Tibial nerve (tissue), 4 donors: ENCODE measurements at places on chromosomes 6 and 20.

- no peaks in the 10 kb centered on the region for H3K27me3 ChIP-seq
- H3K36me3 ChIP-seq, result no peaks in the 10 kb centered on the region
- no peaks in the 10 kb centered on the region for H3K4me1 ChIP-seq
- no peak overlapping the region for H3K27ac ChIP-seq
These were observed 720.7 kb upstream of the ADGRB3 start for GRCh38 chr6:67914419-67914818.

- H3K36me3 ChIP-seq, result no peaks in the 10 kb centered on the region
- no peak overlapping the region for H3K4me3 ChIP-seq
- H3K27me3 ChIP-seq, result no peaks in the 10 kb centered on the region
These were observed 61.9 kb upstream of the NRSN1 start for GRCh38 chr6:24064106-24064505.

DNA sequence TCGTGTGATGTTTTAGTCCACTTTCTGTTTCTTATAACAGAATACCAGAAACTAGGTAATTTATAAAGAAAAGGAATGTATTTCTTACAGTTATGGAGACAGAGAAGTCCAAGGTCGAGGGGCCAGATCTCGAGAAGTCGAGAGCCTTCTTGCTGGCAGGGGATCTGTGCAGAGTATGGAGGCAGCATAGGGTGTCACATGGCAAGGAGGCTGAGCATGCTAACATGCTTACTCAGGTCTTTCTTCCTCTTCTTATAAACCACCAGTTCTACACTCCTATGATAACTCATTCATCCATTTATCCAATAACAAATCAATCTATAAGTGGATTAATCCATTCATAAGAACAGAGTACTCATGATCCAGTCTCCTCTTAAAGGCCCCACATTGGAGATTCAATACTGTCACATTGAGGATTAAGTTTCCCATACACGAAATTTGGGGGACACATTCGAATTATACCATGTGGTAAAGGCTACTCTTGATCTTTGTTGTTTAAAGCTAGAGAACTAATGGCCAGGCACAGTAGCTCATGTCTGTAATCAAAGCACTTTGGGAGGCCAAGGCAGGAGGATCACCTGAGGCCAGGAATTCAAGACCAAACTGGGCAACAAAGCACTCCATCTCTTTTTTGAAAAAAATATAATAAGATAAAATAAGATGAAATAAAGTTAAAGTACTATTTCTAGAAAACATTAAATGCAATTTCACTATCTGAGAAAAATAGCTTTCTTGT is 2.1 kb downstream of the GOPC start:
- peaks cover 23% of the 10 kb centered on the region for H3K36me3 ChIP-seq
- DNase-seq, result no peak
- peaks cover 8% of the 10 kb centered on the region for H3K4me1 ChIP-seq
- no peaks in the 10 kb centered on the region for H3K27me3 ChIP-seq
- H3K27ac ChIP-seq, result no peak overlapping the region

DNA sequence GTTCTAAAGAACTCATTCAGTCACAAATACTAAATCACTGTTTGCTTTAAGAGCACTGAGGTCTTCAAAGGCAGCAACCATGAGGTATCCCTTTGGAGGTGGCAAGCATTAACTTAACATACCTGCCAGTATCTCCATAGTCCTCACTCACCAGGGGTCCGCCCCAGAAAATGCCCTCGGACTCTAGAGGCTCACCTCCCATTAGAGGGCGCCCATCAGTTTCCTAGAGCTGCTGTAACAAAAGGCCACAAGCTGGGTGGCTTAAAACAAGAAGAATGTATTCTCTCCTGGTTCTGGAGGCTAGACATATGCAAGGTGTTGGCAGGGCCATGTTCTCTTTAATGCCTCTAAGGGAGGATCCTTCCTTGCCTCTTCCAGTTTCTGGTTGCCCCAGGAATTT is 12.0 kb upstream of the RNGTT start:
- no peaks in the 10 kb centered on the region for H3K36me3 ChIP-seq
- no peak for DNase-seq
- no peak overlapping the region for H3K27ac ChIP-seq
- H3K4me3 ChIP-seq, result no peak overlapping the region
- H3K27me3 ChIP-seq, result no peaks in the 10 kb centered on the region
- H3K4me1 ChIP-seq, result no peaks in the 10 kb centered on the region

- no peaks in the 10 kb centered on the region for H3K36me3 ChIP-seq
- H3K27ac ChIP-seq, result no peak overlapping the region
- DNase-seq, result no peak
- H3K4me3 ChIP-seq, result no peak overlapping the region
These were observed 736.1 kb downstream of the DOK5 start for GRCh38 chr20:55211481-55211880.

DNA sequence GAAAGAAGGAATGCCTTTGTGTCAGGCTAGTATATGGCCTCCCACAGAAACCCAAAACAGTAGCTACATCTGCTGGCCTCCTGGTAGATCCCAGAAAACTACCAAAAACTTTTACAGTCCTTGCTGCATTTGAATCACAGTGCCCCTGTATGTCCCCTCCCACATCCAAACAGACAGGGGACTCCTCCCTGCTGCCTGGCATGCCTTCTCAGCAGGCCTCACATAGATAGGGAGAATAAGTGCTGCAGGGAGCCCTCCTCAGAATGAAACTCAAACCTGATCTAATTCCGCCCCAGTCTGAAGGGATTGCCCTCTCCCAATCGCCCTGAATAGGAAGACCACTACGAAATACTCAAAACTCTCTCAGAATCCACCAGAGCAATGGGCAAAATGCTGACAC is 14.1 kb upstream of the DEFB116 start:
- no peaks in the 10 kb centered on the region for H3K27me3 ChIP-seq
- no peak for DNase-seq
- no peaks in the 10 kb centered on the region for H3K4me1 ChIP-seq
- H3K36me3 ChIP-seq, result no peaks in the 10 kb centered on the region
- no peak overlapping the region for H3K27ac ChIP-seq

DNA sequence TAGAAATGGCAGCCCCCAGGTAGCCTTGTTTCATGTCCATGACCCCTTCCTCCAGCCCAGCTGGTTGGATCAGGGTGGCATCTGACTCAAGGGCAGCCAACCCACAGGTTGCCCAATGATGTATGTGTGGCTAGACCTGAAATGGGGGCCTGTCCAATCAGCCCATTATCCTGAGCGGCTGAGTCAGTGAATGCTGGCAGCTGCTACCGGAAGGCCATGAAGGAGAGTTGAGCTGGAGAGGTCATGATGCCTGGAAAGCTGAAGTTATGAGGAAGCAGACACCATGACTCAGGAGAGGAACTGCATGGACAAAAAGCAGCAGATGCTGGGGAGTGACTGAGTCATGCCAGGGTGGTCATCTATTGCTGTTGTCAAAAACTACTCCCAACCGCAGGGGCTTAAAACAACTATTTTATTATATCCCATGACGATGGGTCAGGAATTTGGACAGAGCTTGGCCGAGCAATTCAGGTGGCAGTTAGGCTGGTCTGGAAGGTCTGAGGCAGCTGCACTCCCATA is 67.3 kb downstream of the MDGA1 start:
- H3K27ac ChIP-seq, result no peak overlapping the region
- no peak for DNase-seq
- no peaks in the 10 kb centered on the region for H3K36me3 ChIP-seq
- no peaks in the 10 kb centered on the region for H3K27me3 ChIP-seq

DNA sequence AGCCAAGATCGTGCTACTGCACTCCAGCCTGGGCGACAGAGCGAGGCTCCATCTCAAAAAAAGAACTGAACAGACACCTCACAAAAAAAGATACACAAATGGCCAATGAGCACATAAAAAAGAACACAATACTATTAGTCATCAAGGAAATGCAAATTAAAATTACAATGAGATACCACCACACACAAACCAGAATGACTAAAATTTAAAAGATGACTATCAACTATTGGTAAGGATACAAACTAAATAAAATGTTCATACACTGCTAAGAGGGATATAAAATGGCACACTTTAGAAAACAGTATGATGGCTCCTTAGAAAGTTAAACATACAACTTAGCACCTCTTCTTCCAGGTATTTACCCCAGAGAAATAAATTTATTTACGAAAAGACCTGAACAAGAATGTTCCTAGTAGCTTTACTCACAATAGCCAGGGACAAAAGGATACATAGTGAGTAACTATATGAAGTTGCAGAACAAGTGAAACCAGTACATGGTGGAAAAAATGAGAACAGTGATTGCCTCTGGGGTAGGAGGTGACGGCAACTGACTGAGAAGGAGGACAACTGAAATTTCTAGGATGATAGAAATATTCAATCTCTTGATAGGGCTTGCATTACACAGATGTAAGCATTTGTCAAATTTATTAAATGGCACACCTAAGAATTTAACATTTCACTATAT is 53.2 kb downstream of the FAM8A1 start:
- no peaks in the 10 kb centered on the region for H3K27me3 ChIP-seq
- H3K4me3 ChIP-seq, result no peak overlapping the region
- no peak overlapping the region for H3K27ac ChIP-seq
- peaks cover 1% of the 10 kb centered on the region for H3K36me3 ChIP-seq

- H3K27ac ChIP-seq, result no peak overlapping the region
- no peaks in the 10 kb centered on the region for H3K27me3 ChIP-seq
- no peak overlapping the region for H3K4me3 ChIP-seq
- no peaks in the 10 kb centered on the region for H3K4me1 ChIP-seq
- H3K36me3 ChIP-seq, result no peaks in the 10 kb centered on the region
These were observed 30.3 kb downstream of the RBM38 start for GRCh38 chr20:57421253-57422220.

GRCh38 chr20:39633689-39634088 is 671.5 kb downstream of the DHX35 start:
- H3K4me3 ChIP-seq, result no peak overlapping the region
- H3K27me3 ChIP-seq, result no peaks in the 10 kb centered on the region
- no peaks in the 10 kb centered on the region for H3K4me1 ChIP-seq
- no peak overlapping the region for H3K27ac ChIP-seq
- no peaks in the 10 kb centered on the region for H3K36me3 ChIP-seq

- no peak for DNase-seq
- H3K27me3 ChIP-seq, result no peaks in the 10 kb centered on the region
- no peak overlapping the region for H3K4me3 ChIP-seq
- H3K36me3 ChIP-seq, result no peaks in the 10 kb centered on the region
- H3K27ac ChIP-seq, result no peak overlapping the region
These were observed 733.6 kb upstream of the MAN1A1 start for GRCh38 chr6:120083186-120083585.

GRCh38 chr6:30741789-30742315 is 635 bp downstream of the FLOT1 start:
- no peak for DNase-seq
- H3K27me3 ChIP-seq, result no peaks in the 10 kb centered on the region
- H3K36me3 ChIP-seq, result peaks cover 12% of the 10 kb centered on the region
- peaks cover 66% of the 10 kb centered on the region for H3K4me1 ChIP-seq
- H3K27ac ChIP-seq, result peak overlapping the region; percentile 97
- peak overlapping the region; percentile 49 for H3K4me3 ChIP-seq

DNA sequence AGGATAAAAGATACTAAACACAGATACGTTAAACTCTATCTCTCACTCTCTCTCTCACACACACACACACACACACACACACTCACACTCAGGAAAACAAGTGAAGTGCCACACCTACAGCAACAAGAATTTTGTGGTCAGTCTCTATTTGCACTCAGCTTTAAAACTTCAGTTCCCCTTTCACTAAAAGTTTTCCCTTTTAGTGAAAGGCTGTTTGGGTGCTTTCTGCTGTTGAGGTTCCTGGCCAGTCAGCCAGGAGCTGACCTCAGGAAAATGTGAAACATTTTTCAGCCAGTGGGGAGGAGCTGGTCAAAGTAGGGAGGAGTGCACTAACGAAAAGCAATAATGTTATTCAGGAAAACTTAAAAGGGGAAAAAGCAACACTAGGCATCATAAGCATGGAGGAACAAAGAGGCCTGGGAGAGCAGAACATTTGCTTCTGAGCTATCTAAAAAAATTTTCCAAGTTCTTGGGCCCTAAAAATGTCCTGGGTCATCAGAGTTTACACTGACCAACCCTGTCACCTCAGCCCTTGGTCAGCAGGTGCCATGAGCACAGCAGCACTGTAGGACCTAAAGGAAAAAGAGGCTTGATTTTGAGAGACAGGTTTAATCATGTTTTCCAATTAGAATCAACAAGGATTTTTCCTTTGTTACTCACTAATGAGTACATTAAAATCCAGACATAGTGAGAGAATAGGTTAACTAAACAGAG is 30.7 kb upstream of the NT5E start:
- H3K27ac ChIP-seq, result peak overlapping the region; percentile 42
- H3K4me3 ChIP-seq, result no peak overlapping the region
- no peaks in the 10 kb centered on the region for H3K4me1 ChIP-seq
- DNase-seq, result no peak

DNA sequence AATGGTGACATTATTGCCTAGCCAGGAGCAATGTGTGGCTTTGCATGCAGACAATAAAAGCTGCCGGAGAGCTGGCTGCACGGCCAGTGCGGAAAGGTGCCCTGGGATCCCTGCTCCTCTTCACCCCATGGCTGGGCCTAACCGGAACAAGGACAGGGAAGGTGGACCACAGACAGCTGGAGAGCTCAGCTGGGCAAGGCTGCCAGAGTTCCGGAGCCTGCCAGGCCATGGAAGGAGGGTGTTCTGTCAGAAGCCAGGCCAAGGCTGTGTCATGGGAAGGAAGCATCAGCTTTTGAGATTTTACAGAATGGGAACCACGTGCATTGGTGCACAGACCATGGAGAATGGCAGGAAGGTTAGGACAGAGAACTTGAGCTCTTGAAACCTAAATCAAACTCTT is 25.0 kb downstream of the MAP1LC3A start:
- peaks cover 38% of the 10 kb centered on the region for H3K4me1 ChIP-seq
- peaks cover 4% of the 10 kb centered on the region for H3K36me3 ChIP-seq
- peak overlapping the region; percentile 3 for H3K27ac ChIP-seq

- no peak overlapping the region for H3K4me3 ChIP-seq
- no peaks in the 10 kb centered on the region for H3K27me3 ChIP-seq
- H3K4me1 ChIP-seq, result peaks cover 41% of the 10 kb centered on the region
These were observed 16.9 kb downstream of the ILRUN start for GRCh38 chr6:34679552-34680253.

DNA sequence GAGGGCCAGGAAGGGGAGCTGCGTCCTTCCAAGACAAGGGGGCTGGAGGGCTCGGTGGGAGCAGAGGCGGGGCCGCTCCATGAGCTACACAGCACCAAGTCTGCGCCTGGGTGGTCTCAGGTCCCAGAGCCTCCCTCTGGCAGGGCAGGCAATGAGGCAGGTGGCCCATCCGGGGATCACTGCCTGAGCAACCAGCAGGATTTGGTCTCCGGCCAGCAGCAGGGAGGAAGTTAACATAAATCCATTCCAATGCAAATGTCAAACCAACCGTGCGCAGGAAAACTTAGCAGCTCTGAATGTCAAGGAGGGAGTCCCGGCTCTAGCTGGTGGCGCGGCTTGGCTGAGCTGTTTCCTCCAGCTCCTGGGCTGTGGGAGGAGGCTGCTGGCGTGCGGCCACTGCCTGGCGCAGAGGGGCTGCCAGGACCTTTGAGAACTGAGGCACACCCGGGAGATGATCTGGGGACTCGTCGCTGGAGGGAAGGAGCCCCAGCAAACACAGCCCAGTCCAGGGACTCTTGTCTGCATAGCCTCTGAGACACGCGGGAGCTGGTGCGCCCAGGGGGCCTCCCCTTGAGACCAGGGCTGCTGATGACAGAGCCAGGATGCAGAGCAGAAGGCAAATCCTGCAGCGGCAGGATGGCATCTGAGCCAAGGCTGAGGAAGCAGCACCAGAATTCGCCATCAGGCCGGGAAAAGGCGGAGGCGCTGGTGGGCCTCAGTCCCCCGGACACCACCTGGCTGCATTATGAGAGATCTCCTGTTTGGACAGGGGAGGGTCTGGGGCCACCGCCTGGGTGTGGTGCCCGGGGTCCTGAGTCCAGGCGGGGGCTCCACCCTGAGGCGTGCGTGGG is 33.1 kb upstream of the CHRNA4 start:
- no peaks in the 10 kb centered on the region for H3K36me3 ChIP-seq
- no peak overlapping the region for H3K27ac ChIP-seq
- no peaks in the 10 kb centered on the region for H3K27me3 ChIP-seq
- DNase-seq, result no peak
